ENCODE measurements at places on chromosomes 2 and 18.

DNA sequence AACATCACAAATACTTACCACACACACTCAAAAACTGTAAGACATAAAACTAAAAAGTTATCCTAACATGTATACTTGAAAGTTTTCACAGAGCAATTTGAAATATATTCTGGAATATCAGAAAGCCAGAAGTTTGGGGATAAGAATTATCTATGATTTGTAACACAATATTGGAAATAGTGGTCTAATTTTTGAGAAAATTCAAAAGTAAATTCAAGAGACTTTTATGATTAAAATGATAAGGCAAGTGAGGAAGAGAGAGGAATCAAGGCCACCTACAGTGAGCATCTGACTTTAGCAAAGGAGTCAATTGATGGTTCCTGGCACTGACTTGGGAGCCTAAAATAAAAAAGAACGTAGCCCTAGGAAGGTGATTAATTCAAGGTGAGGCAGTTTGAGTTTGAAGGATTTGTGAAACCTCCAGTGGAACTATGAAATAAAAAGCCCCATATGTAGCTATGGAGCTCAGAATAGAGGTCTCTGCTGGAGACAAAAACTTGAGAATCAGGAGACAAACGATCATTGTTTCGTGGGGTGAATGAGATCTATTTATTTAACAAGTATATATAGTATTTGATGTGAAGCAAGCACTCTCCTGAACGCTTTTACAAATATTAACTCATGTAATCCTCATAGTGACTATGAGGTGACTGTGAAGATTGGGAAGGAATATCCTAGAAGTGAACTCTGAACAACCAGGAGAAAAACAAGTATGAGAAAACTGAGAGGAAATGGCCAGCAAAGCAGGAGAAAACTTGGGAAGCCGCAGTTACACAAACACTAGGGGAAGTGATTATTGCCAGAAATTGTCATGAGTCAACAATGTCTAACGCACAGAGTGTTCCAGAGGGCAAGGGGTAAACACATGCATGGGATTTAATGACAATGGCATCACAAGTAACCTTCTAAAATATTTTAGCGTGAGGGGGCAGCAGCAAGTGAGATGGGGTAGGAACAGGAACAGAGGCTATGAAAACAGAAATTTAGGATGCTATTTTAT lies 12.8 kb downstream of the TFPI start:
- DNase-seq: peak; percentile 48

DNA sequence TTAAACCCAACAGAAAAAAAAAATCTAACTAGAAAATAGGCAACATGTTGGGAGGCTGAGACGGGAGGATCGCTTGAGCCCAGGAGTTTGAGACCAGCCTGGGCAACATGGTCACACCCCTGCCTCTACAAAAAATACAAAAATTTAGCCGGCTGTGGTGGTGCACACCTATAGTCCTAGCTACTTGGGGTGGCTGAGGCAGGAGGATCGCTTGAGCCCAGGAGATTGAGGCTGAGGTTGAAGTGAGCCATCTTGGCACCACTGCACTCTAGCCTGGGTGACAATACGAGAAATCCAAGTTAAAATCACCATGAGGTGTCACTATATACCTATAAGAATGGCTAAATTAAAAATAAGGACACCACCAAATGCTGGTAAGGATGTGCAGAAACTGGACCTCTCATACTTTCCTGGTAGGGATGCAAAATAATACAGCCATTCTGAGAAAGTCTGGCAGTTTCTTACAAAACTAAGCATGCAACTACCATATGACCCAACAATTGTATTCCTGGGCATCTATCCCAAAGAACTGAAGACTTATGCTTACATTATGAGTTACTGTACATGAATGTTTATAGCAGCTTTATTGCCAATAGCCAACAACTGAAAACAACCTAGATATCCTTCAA lies 2.2 kb downstream of the SEPTIN10 start:
- peak; percentile 62 for DNase-seq

DNA sequence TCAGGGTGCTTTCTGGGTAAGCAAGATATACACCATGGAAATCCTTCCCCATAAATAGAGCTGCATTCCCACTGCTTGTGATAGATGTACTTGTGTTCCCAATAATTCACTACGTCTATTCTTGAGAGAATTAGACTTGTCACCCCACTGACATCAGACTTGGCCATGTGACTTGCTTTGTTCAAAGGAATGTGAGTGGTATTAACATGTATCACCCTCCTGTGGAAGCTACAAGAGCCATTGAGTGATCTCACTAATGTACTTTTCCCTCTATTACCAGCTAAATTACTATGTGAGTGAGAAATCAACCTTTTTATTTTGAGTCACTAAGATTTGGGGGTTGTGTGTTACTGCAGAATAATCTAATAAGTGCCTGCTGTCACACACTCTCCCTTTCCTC lies 176.0 kb downstream of the CCDC178 start:
- DNase-seq: no peak

DNA sequence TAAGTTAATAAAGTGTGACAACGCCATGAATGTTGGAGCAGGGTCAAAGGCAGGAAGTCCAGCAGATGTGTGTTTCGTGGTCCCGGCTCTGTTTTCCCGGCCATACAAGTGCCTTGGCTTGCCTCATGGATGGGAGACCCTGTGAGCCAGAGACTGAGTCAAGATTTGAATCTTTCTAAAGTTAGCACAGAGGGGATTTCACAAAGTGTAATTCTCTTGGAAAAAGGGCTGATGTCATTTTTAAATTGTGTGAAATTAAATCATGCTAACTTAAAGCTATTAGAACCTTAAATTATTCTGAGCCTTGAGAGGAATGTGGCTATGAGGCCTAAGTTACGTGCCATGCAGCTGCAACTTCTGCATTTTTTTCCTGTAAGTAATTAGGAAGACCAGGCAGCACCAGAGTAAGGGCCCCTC lies 38.3 kb upstream of the RALBP1 start:
- no peak for DNase-seq
